Naive thymus-derived CD4-positive, alpha-beta T cell (primary cell): ENCODE measurements at places on chromosomes 1 and 21. TPM values are rescaled to one million over a fixed set of nuclear protein-coding genes. Genes with fewer than 3 reads are reported as not detected.

Gene PAPPA2
- total RNA-seq, result not detected

GRCh38 chr1:218931324-218931723, 242.4 kb upstream of the LYPLAL1 start:
- no peaks in the 10 kb centered on the region for H3K36me3 ChIP-seq
- H3K4me1 ChIP-seq, result no peaks in the 10 kb centered on the region

GRCh38 chr1:18991585-18991984, 35.1 kb upstream of the IFFO2 start:
- H3K27ac ChIP-seq, result no peak overlapping the region
- H3K36me3 ChIP-seq, result no peaks in the 10 kb centered on the region
- H3K4me3 ChIP-seq, result no peak overlapping the region

DNA sequence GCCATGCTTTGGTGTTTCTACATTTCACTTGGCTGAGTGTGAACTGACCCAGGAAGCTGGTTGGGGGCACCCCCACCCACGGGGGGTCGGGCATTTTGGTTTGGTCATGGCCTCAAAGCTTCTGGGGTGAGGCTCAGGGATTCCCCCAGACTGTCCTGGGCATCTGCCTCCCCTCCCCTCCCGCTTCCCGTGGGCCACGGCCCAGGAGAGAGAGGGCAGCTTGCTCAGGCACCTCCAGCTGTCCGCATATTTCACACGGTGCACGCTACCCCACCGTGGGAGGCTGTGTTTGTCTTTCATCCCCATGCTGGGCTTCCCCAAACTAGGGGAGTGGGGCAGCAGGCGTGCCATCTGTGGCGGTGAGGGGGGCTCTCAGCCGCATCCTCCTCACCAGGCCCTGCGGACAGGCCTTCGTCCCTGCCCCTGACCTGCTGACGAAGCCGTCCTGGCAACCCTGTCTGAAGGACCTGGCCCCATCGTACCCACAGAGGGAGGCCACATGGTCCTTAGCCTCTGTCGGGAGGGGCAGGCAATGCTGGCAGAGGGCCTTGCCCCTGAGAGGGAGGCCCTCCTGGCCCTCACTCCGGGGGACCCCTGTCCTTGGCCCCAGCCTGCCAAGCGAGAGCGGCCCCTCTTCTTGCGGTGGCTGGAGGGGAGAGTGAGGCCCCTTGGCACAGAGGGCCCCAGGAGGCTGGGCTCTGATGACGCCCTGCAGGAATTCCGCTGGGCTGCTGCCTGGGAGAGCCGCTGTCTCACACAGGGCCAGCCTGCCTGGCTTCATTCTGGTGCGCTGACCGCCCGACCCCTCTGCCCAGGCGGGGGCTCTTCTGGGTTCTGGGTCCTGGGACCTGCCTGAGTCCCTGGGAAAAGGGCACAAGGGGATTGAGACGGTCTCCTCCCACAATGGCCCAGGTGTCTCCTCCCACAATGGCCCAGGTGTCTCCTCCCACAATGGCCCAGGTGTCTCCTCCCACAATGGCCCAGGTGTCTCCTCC, 22.1 kb downstream of the TP73 start:
- H3K27ac ChIP-seq, result no peak overlapping the region
- no peaks in the 10 kb centered on the region for H3K36me3 ChIP-seq
- H3K27me3 ChIP-seq, result no peaks in the 10 kb centered on the region
- no peak for DNase-seq
- H3K4me1 ChIP-seq, result peaks cover 10% of the 10 kb centered on the region
- no peak overlapping the region for H3K4me3 ChIP-seq
